ENCODE measurements at places on chromosomes 5 and 9.
A peak's percentile ranks its signal among the peaks of the same experiment; 100 is the strongest.

GRCh38 chr9:16921855-16922254 is 51.4 kb upstream of the BNC2 start:
- no peak for DNase-seq

DNA sequence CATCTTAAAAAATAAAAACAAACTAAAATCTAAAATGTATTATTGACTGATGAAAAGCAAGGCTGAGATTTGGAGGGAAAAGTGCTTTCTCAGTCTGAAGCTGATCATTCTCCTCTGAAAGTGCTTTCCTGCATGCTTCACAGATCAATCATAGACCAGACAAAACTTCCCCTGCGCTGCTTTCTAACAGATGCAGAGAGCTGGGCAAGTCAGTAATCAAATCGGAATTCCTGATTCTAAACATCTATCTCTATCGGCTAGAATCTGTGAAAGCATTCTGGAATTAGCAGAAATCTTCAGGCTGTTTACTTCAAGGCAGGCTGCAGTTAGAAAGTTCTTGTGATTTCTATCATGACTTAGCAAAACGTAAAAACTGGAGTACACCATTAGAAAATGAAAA is 15.6 kb upstream of the FAM81B start:
- DNase-seq: no peak

GRCh38 chr9:93001031-93001430 is 53.7 kb downstream of the FGD3 start:
- DNase-seq: no peak

DNA sequence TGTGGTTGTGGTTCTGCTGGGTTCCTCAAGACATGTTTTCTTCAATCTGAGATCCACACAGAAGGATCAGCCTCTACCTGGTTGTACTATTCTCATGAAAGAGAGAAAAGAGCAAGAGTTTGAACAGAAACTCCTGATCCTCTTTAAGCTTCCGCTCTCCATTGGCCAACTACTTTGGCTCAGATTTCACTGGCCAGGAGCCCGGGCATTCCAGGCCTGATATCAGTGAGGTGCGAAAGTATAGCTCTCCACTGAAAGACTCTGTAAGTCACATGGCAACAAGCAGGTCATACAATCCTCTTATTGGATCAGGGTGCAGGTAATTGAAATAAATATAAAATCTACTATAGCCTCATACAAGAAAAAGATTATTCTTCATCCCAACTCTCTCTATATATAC is 920.5 kb downstream of the TLE4 start:
- no peak for DNase-seq

DNA sequence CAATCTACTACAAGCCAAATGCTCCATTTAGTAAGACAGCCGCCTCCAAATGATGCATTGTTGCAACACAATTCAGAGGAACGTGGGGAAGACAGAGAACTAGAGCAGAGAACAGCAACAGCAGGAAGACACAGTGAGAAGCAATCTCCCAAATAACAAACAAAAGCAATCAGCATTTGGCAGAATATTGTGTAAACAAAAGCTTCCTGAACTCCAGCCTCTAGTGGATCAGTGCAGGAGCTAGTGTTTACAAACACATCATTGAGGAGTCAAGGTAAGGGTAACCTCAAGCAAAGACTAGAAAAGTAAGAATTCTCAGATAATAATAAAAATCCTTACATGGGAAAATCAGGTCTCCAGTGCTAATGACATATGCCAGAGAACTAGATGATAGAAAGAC is 20.6 kb downstream of the FST start:
- DNase-seq: no peak

DNA sequence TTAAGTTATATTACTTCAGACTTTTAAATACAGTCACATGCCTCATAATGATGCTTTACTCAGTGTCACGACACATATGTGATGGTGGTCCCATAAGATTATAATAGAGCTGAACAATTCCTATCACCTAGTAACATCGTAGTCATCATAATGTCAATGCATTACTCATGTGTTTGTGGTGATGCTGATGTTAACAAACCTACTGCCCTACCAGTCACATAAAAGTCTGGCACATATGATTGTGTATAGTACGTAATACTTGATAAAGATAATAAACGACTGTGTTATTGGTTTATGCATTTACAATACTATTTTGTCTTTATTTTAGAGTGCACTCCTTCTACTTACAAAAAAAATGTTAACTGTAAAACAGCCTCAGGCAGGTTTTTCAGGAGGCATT is 103.7 kb downstream of the PAM start:
- no peak for DNase-seq

GRCh38 chr5:150181027-150181426 is 8.8 kb upstream of the SLC6A7 start:
- DNase-seq: no peak

DNA sequence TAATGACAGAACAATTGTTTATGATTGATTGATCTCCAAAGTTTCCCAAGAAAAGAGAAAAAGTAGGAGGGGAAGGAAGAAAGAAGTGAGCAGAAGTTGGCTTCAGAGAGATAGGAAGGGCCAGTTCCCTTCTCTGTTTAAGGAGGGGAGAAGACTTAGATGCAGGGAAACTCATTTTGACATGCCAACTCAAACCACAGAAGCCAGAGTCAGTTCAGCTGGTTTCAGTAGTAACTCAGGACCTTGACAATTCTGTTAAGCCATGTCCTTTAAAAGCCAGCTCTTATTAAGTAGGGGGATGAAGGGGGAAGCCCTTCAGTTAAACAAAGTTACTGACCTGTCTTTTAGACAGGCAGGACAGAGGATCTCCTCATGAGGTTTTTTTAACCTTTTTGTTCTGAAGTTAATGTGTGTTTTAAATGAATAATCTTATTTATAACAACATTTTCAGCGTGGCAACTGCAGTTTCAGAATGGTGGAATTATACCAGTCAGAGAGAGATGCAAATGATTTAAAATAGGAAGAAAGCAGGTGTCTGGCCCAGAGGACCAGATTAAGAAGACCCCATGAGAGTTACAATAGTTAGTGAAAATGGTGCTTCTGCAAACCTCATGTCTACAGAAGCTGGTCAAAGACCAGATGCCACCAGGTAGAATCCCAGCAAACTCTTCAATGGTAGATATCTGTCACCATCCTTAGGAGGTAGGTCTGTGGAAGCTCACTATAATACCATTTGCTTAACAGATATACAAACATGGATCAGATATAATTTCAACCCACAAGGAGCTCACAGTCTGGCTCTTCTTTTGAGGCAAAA is 29.3 kb upstream of the ABL1 start:
- DNase-seq: no peak

DNA sequence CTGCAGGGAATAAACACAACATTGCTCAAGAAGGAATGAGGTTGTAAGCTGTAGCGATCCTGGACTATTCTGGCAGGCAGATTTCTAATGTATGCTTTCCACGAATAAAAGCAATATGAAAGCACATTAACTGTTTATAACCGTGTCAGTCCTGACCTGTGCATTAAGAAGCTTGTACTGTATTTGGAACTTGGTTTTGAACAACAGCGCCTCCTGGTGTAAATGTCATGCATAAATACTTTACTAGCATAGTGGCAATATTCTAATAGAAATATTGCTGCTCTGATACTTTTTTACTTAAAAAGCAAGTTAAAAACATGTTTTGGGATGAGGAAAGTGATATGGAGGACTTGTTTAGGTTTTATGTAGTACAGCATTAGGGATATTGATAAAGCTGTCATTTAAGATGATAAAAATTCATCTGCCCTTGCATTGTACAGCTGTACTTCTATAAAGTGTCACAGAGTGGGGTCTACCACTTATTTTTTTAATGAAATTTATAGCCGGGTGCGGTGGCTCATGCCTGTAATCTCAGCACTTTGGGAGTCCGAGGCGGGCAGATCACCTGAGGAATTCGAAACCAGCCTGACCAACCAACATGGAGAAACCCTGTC is 70.7 kb upstream of the GNE start:
- DNase-seq: peak; percentile 9

GRCh38 chr5:81020478-81021167 is 60.5 kb downstream of the RASGRF2 start:
- no peak for DNase-seq

DNA sequence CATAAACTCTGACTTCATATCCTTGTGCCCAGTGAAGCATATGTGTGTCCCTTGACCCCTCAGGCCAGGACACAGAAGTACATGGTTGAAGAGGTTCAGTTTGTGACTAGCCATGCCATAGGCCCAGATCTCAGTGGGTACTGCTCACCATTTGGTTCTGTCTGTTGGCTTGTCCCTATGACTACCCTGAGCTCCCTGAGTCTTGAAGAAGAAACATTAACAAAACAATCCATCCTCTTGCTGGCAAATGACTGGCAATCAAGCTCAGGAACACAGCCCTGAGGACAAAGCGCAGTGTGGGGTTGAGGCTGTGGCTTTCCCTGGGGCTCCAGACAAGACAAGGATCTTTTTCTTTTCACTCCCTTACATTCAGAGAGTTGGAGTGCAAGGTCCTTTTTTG is 46.3 kb downstream of the TNFAIP8 start:
- DNase-seq: no peak

- DNase-seq: no peak
Observed at GRCh38 chr5:149852641-149853330, 91.8 kb downstream of the PDE6A start.

GRCh38 chr9:73348471-73348870 is 196.8 kb downstream of the ANXA1 start:
- DNase-seq: no peak

DNA sequence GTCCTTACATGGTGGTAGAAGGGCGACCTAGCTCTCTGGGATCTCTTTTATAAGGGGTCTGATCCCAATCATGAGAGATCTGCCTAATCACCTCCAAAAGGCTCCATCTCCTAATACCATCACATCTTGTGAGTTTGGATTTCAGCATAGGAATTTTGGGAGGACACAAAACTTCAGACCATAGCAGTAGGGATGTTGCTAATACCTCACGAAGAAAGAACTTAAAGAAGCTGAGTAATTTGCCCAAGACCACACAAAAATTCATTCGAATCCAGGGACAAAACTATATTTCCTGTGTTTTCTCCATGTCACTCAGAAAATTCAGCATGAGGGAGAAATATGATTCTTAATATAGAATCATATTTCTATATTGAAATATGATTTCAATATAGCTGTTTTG is 32.7 kb downstream of the MTAP start:
- DNase-seq: no peak

DNA sequence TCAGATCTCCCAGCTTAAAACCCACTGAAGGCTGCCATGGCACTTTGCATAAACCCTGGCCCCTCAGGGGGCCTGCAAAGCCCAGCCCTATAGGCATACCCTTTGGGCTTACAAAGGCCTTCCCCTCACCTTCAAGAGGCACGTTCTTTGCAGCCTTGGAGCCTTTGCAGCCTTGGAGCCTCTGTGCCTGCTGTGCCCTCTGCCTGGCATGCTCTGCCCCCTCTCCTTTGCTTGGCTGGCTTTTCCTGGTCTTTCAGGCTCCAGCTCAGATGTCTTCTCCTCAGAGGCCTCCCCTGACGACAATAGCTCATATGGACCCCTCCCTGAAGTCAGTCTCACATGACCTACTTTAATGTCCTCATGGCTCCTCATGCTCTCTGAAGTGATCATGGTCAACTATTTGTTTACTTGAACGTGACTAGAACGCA is 60.3 kb downstream of the CXXC5 start:
- no peak for DNase-seq

GRCh38 chr5:115116001-115116400 is 53.7 kb downstream of the TRIM36 start:
- DNase-seq: no peak

DNA sequence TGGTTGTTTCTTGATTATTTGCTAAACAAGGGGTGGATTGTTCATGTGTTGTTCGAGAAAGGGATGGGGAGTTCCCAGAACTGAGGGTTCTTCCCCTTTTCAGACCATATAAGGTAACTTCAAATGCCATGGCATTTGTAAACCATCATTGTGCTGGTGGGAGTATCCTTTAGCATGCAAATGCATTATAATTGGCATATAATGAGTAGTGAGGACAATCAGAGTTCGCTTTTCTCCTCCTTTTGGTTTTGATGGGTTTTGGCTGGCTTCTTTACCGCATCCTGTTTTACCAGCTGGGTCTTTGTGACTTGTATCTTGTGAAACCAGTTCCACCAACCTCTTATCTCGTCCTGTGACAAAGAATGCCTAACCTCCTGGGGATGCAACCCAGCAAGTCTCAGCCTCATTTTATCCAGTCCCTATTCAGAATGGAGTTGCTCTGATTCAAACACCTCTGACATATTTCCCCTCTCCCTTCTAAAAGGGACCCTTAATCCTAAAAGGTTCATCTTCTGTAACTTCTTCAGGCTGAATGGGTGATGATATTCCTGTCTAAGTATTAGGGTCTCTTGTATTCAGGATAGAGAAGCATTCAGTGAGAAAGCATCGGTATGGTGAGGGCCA is 8.7 kb upstream of the FBN2 start:
- DNase-seq: no peak

DNA sequence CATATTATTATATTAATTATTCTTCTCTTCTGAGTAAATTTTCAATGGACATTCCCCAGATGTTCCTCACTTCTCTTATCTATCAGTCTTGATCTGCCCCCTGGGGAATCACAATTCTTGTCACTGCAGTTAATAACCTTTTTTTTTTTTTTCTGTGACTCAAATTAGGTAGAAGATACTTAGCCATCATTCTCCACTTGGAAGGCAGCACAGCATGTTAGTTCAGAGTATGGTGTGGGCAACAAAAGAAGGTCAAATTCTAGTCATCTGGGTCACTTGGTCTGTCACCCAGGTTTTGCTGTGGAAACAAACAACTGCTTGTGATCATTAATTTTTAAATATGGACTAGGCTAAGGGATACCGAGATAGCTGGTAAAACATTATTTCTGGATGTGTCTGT is 8.1 kb upstream of the MOB3B start:
- DNase-seq: no peak

GRCh38 chr5:77003246-77003645 is 27.0 kb upstream of the AGGF1 start:
- DNase-seq: no peak

All from activated CD8-positive, alpha-beta memory T cell treated with anti-CD3 and anti-CD28 coated beads for 4 hours (primary cell).